Omental fat pad (tissue), 4 donors: ENCODE measurements at places on chromosomes 1 and 21. TPM values are rescaled to one million over a fixed set of nuclear protein-coding genes. Genes with fewer than 3 reads are reported as not detected.

GRCh38 chr1:167126317-167126716 lies 32.4 kb downstream of the STYXL2 start:
- DNase-seq, result no peak

DNA sequence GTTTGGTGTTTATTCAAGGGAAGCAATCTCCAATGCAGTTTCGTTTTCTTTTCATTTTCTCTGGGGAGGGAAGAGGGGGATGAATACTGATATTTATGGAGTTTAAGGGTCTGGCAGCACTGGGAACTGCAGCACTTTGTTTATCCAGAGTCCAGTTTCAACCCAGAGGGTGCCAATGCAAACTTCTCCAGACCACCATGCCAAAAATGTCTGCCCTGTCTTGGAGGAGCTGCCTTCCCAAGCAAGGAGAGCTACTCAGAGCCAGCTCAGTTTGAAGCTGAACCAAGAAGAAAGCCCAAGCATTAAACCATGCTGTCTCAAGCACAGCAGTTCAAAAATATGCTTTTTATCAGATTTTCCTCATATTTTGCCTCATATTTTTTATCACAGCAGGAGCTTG lies 589.7 kb downstream of the LMO4 start:
- DNase-seq, result no peak

- no peak for DNase-seq
Measured at GRCh38 chr1:100009458-100009857, 39.7 kb downstream of the SLC35A3 start.

YRDC gene
- 17.3 TPM for total RNA-seq

GRCh38 chr1:164783778-164784555 lies 225.0 kb downstream of the PBX1 start:
- no peak for DNase-seq

VCAM1 gene
- 68.9 TPM for total RNA-seq

RIMKLA gene
- 0.32 TPM for total RNA-seq

CCDC185 gene
- total RNA-seq, result not detected

- DNase-seq, result no peak
Measured at GRCh38 chr21:41806773-41807172, 39.9 kb upstream of the RIPK4 start.

AGRN gene
- 18.1 TPM for total RNA-seq

SLC30A1 gene
- total RNA-seq, result 21.0 TPM

DNA sequence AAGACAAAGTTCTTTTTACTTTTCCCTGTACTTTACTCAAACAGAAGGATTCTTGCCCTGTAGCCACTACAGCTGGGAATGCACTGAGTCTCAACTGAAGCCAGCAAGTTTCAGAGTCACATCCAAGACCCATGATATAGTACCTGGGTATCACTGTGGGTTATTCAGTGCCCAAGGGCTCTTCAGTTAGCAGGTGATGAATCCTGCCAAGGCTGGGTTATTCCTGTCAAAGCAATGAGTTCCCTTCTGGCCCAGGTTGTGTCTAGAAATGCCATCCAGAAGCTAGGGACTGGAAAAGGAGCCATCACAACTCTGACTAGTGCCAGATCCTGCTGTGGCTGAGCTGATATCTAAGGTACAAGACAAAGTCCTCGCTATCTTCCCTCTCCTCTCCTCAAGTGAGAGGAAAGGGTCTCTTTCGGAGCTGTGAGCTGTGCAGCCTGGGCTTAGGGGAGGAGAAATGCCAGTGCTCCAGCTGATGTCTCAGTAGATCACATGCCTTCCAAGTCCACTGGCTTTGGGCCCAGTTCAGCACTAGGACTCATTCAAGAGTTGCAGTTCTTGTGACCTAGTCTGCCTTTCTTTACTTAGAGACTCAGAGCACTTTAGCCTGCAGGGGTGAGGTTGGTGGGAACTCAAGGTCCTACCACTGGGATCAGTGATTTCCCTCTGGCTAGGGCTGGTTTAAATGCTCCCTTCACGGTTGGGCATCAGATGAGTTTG lies 369.4 kb downstream of the TBX15 start:
- no peak for DNase-seq

DNA sequence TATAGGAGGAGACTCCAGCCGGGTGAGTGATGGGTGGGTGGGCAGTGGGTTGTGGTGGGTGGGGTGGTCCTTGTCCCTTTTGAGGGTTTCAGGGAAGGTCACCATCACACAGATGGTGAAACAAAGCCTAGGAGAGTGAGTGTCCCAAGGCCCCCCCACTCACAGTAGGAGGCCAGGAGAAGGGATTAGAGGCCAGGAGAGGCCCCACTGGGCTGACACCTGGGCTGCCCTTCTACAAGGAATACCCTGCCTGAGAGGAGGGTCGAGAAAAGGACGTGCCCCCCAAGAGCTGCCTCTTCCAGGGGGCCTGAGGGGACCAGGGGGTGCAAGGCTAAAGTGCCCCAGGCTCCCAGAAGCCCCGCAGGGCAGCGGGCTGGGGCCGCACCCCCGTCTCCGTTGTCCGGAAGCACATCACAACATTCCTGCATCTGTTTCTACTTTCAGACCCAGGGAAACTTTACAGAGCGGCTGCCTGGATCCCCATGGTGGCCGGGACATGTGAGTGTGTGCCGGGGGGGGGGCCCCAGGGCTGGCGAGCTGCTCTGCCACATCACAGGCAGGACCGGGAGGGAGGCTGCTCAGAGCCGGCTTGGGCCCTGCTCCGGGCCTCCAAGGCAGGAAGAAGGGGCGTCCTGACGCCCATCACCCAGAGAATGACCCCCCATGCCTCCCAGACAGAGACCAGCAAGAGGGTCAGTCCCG lies 68.2 kb downstream of the ARHGEF16 start:
- DNase-seq, result no peak

ATP8B2 gene
- total RNA-seq, result 41.6 TPM

DNAJC6 gene
- total RNA-seq, result 3.7 TPM
